ENCODE measurements at places on chromosomes 16 and 17.
A peak's percentile ranks its signal among the peaks of the same experiment; 100 is the strongest.

GRCh38 chr16:75821117-75821516, 94.8 kb upstream of the CPHXL start:
- DNase-seq = no peak

GRCh38 chr16:66899945-66900710, 18.6 kb downstream of the CDH16 start:
- DNase-seq = no peak

DNA sequence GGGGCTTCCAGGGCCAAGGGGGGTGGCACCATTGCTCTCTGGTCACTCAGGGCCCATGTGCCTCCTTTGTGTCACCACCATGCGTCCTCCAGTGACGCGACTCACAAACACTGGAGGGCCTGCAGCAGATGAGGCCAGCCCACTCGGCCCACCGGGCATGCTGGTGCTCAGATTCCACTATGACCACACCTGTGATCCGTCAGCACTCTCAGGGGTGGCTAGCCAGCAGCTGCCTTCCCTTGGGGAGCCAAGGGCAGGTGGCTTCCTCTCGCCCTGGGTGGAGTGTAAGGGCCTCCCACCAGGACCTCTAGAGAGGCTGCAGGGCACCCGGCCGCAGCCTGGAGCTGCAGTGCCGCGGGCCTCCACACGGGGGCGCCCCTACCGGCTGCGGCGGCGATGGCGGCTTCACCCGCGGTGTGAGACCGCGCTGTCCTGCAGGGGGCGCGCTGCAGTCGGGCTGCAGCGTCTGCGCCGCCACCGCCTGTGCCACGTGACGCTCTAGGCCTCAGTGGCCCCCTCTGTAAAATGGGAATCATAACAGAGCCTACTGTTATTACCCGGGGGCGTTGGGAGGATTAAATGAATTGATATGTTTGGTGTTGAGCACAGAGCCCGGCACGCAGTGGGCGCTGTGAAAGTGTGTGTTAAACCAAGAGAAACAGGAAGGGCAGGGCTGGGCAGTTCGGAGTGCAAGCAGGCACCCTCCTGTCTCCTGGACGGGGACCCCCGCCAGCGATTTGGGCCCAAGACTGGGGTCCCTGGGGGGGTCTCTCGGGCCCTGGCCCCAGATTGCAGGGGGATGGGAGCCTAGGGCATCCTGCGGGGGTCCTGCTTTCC, 192.4 kb upstream of the GSE1 start:
- DNase-seq = no peak

DNA sequence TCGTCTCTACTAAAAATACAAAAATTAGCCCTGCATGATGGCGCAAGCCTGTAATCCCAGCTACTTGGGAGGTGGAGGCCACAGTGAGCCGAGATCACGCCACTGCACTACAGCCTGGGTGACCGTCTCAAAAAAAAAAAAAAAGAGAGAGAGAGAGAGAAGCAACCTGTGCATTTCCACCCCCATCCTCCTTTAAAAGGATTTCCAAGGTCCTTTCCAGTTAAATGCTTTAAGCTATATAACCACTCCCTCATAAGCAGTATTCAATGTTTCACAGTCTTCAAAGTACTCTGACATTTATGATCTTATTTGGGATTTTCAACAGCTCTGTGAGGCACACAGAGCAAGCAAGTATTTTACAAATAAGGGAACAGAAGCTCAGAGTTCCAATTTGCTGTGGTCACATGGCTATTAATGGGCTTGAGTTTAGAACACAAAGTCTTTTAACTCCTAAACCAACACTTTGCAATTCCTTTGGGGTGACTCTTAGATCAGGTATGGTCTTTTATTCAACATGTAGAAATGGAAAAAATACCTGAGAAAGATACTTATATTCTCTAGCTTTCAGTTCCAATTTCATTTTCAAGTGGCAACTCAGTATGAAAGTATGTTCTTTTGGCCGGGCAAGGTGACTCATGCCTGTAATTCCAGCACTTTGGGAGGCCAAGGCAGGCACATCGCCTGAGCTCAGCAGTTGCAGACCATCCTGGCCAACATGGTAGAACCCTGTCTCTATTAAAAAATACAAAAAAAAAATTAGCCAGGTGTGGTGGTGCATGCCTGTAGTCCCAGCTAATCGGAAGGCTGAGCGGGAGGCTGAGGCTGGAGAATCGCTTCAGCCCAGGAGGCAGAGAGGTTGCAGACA, 31.3 kb downstream of the SPOP start:
- no peak for DNase-seq

DNA sequence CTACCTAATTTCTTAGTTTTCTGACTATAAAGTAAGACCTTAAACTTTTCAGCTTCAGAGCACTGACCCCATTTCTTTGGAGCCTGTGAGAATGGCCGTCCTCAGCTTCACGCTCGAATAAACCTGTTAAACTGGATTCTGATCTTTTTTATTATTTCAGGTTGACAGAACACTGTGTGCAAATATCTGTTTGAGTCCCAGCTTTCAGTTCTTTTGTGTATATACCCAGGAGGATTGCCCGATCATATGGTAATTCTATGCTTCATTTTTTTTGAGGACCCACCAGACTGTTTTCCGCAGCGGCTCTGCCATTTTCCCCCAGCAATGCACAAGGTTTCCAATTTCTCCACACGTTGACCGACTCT, 19.8 kb upstream of the KCNH6 start:
- no peak for DNase-seq

- DNase-seq = no peak
Measured at GRCh38 chr17:61583242-61583641, 7.8 kb downstream of the NACA2 start.

DNA sequence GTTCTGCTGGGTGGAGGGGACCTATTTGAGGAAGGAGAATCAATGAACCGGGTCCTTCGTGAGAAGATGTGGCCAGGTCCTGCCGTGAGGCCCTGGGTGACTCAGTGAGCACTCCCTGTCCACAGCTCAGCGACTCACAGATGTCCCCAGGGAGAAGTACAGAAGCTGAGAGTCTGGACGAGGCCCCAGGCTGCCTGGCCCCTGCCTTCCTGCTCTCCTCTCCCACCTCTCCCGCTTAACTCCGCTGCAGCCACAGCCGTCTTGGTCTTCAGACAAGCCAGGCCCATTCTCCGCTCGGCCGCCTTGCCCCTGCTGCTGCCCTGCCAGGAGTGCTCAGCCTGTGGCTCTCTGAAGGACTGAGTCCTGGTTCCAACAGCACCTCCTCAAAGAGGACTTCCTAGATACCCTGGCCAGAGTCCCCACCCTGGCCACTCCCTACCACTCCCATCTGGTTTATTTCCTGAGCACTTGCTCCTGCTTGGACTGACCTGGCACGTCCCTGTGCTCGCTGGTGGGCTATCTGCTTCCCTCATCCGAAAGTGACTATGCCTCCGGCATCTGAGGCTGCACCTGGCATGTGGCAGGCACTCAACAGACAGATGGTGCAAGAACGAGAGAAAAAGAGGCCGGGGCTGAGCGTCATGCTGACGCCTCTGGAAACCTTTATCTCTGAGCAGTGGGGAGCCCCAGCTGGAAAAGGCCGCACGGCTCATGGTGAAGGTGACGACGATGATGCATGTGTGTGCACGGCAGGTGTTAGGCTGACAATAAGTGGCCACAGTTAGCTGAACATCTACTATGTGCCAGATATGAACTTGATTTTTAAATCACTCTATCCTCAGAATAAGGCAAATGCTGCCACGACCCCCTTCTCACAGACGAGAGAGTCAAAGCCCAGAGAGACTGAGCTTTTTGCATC, 9.2 kb upstream of the TNFRSF13B start:
- DNase-seq = no peak

DNA sequence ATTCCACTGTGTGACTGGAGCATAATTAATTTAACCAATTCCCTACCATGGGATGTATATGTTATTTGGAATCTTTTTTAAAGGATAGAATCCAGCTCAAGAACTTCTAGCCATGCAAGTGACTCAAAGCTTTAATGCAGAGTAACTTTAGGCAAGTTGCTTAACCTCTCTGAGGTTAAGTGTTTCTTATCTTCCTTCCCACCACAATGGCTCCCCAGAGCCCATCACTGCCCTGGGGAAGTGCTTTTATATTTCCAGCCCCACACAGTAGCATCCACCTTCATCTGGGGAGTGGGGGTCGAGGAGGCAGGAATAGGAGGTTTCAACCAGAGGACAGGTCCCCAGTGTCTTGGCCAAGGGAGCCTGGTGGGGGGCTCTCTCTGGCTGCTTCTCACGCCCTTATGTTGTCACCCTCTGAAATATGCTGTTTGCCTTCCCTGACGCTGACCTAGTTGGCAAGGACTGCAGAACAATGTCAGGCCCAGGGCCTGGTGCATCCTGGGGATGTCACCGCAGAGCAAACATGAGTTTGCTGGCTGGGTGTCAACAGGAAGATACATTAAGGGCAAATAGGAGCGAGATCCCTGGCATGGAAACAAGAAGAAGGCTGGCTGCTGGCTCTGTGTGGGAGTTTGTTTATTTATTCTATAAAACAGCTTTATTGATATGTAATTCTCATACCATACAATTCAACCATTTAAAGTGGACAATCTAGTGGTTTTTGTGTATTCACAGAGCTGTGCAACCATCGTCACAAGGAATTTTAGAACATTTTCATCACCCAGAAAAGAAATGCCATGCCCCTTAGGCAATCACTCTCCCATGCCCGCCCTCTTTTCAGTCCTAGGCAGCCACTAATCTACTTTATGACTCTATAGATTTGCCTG, 46.6 kb upstream of the WSB1 start:
- DNase-seq = no peak

- DNase-seq = no peak
Measured at GRCh38 chr17:55426851-55427586, 5.4 kb upstream of the MMD start.

- DNase-seq = no peak
Measured at GRCh38 chr16:3023415-3023668, 400 bp downstream of the HCFC1R1 start.

DNA sequence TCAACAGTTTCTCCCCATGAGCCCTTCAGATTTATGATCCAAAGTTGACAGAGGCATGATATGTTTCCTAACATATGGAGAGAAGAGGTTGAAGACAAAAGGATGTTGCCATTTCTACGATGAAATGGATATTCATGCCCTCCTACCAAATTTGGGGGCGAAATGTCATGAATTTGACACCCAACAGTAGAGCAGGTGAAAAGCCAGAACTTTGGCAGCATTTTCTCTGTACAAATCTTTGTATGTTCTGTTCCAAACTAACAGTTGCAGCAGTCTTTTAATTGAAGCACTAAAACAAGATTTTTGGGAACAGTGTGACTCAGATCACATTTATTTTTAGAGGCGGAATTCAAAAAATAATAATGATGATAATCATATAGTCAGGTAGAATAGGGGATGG, 130.1 kb downstream of the TRIM37 start:
- no peak for DNase-seq

DNA sequence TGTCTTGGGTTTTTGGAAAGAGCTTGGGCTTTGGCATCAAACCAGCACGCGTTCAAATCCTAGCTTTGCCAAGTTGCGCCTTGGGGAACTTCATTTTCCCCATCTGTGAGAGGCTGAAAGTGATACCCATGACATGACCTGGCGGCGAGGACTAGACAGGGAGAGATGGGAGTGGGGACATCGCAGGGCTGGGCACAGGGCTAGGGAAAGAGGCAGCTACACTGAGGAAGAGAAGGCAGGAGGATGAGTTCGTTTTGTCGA, 202.9 kb downstream of the IRF8 start:
- no peak for DNase-seq

DNA sequence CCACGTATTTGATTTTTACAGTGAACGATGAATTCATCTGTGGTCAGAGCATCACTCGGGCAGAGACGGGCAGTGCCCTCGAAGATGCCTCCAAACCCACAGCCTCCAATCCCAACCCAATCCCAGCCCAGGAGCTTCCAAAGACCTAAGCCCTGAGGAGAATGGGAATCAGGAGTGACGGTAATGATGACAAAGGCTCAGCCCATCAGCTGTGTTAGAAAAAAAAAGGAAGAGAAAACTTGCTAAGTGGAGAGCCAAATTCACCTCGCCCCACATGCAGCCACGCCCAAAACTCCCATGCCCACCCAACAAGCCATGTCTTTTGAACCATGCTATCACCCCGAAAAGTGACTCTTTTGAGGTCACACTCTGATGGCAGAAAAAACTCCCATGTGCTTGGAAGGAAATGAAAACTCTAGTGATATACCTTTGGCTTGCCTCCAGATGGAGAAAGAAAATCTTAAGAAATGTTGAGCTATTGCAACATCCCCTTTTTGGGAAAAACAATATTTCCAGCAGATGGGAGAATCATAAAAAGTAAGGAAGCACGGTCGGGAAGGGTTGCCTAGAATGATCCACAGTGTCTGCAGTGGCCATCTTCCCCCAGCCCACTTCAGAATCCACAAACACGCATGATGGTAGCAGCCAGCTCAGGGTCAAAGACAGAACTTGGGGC, 37.7 kb downstream of the XYLT1 start:
- no peak for DNase-seq

DNA sequence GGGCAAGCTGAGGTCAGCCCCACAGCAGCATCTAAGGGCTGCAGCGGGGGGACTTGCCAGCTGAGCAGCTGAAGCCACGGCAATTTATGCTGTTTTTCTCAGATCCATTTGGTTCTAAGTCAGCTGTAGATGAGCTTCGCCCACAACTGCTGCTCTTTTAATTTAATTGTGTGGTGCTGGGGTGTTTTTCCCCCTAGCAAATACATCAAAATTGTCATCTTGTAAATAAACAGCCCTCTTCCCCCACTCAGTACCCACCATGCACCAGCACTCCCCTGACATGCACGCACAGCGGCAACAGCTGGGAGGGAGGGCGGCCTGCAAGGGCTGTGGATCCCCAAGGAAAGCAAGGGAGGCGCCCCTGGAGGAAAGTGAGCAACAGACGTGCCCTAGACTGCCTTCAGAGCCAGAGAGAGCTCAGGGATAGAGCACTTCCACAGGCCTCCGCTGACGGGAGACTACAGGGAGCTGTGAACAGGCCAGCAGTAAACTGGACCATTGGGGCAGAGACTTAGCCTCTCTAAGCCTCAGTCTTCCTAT, 149.5 kb downstream of the TMEM132E start:
- no peak for DNase-seq

GRCh38 chr17:19372011-19372370, 6.3 kb upstream of the MAPK7 start:
- no peak for DNase-seq

- peak; percentile 15 for DNase-seq
Measured at GRCh38 chr16:57795431-57795878, 6.8 kb downstream of the KIFC3 start.

DNA sequence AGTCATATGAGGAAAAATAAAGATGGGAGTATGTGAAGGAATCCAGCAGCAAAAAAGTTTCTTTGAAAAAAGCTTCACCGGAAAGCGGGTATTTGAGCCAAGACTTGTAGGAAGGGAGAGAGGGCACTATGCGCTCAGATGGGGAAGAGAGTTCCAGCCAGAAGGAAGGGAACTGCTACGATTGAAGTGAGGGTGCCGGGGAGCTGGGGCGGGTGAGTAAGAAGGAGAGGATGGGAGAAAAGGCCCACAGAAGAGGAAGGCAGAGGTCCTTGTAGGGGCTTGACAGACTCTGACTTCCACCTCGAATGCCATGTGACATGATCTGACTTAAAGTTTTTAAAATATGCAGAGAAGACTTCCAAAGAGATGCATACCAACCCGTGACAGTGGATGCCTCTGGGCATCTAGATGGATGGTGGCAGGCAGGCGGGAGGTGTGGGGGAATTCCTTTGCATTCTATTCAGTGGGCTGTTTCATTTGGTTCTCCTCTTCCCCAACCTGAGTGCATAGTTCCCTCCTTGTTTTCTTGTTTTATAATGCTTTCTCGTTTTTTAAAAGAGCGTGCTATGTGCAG, 44.9 kb downstream of the CDRT4 start:
- DNase-seq = no peak

All from hippocampal formation (tissue), 2 donors.